Left lobe of liver (tissue), 2 donors: ENCODE measurements at places on chromosomes 16 and 17.

DNA sequence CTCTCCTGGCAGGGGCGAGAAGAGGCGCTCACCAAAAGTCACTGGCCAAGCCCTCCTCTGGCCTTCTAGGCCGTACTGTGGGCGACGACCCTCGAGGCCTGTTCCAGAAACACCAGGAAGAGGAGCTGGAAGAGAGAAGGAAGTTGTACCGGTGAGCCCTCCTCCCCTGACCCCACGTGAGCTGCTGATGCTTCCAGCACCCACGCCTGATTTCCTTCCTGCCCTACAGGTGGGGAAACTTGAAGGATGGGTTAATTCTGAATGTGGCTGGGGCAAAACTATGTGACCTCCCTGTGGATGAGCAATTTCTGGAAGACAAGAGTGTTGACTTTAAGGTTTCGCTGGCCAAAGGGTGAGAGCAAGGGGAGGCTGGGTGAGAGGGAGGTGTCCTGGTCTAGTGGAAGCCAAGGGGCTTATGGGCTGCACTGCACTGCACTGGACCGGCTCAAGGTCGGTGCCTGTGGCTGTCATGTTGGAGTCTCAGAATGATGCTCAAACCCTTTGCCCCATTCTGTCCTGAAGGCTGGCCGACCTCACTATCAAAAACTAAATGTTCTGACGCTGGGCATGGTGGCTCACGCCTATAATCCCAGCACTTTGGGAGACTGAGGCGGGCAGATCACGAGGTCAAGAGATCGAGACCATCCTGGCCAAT is 6.2 kb downstream of the C17orf100 start:
- DNase-seq = no peak

DNA sequence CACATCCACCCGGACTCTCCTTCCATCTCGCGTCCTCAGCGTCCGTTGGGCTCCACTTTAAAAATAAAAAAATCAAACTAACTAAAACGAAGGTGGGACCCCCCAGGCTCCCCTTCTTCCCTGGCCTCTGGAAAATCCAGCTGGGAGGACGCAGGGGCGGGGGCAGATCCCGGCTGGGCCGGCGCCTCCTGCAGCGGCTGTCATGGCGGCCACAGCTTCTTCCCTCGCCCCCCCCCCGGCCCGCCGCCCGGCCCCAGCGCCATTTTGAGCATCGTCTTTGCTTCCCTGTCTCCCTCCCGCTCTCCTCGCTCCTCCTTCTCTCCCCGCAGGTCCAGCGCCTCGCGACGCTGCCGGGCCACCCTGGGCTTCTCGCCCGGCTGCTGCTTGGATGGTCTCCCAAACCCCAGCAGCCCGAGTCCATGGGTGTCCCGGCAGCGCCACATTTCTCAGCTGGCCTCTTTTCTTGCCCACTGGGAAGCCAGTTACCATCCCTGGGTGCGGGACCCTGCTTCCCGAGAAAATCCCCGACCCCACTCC is 3.3 kb downstream of the HOXB2 start:
- no peak for DNase-seq

DNA sequence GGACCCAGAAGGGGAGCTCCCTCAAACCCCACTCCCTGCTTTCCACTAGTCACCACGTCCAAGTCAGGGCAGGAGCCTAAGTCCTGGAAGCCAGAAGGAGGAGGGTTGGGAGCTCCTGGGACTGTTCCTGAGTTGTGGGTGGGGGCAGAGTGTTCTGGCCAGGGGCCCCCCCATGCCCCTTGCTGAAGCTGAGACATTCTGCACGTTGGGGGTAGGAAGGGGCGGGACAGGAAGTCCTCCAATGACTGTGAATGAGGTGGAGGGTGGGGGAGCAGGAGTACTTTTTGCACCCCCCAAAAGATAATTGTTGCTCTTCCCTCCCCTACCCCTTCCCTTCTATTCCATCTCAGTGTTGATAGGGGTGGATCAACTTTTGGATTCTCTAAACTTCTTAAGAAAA is 21.4 kb upstream of the C17orf113 start:
- DNase-seq = no peak

GRCh38 chr17:60671482-60671881 is 6.2 kb upstream of the BCAS3 start:
- no peak for DNase-seq

GRCh38 chr17:39793301-39793872 is 55.6 kb downstream of the GRB7 start:
- no peak for DNase-seq

GRCh38 chr16:89119661-89120141 is 26.0 kb downstream of the ACSF3 start:
- DNase-seq = no peak

GRCh38 chr17:46942441-46943217 is 19.7 kb downstream of the GOSR2 start:
- peak; percentile 66 for DNase-seq

DNA sequence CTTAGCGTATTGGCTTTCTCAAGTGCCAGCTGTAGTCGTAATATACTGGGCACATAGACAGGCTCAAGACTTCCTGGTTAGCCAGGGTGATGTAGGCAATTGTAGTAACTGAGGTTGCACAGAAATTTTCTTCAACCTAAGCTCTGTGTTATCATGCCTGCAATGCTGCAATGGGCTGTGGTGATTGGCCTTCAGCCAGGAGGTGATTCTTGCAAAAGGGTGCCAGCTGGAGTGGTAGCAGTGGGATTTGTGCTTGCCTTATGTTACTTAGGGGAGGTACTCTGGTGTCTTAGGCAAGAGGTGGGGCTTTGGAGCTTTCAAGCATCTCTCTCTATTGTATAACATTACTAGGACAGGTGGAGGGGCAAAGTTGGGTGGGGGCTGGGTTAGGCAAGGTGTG is 495.1 kb downstream of the CDH11 start:
- no peak for DNase-seq

DNA sequence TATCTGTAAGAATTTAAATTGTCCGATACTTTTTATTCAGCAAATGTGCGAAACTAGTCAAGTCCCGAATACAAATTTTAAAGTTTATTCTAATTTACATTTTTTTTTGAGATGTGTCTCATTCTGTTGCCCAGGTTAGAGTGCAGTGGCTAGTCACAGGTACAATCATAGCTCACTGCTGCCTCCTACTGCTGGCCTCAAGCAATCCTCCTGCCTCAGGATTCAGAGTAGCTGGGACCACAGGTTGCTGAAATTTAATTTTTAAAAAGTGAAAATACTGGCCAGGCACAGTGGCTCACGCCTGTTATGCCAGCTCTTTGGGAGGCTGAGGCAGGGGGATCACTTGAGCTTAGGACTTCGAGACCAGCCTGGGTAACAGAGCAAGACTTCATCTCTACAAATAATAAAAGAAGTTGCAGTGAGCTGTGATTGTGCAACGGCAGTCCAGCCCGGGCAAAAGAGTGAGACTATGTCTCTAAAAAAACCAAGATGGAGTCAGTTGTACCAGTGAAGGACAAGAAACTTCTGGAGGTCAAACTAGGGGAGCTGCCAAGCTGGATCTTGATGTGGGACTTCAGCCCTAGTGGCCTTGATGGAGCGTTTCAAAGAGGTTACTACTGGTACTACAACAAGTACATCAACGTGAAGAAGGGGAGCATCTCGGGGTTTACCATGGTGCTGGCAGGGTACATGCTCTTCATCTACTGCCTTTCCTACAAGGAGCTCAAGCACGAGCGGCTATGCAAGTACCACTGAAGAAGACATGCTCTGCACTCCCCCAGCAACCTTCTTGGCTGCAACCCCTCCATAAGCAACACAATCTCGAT is 5.6 kb downstream of the POLG2 start:
- no peak for DNase-seq

GRCh38 chr17:77325577-77326075 is 184.9 kb downstream of the SEC14L1 start:
- peak; percentile 51 for DNase-seq

DNA sequence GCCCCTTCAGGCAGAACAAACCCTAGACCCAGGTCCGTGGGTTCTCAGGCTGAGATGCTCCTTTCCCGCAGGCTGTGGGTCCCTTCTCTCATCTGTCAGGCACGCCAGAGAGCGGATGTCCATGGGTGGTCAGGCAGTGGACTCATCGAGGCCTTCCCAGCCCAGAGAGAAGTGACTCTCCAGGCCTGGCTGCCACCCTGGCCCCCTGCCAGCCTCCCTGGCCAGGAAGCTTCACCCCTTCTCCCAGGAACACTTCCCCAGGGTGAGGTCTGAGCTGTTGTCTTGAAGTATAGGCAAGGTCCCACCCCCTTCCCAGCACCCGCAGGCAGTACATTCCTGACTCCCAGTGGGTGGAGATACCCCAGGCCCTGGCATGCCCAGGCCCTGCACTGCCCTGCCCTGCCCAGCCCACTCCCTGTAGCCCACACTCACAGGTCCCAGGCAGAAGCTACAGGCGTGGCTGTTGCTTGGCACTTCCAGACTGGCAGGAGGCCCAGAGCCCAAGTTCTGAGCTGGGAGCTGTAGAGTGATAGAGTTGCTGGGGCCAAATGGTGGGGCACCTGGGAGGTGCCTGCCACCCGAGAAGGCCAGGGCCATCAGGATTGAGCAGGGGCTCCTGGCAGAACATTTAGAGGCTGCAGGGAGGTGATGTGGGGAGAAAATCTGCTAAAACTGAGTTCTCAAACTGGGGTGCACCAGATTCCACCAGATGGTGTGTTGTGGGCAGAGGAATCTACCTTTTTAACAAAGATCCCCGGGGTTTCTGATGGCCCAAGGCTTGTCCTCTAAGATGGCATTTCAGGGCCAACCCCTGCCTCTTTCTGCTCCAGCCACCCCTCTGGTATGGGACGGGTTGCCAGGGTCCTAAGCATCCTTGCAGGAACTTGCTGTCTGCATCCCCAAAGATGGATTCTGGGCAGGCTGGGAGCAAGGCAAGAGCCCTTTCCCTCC is 6.7 kb downstream of the ITGA3 start:
- DNase-seq = no peak

DNA sequence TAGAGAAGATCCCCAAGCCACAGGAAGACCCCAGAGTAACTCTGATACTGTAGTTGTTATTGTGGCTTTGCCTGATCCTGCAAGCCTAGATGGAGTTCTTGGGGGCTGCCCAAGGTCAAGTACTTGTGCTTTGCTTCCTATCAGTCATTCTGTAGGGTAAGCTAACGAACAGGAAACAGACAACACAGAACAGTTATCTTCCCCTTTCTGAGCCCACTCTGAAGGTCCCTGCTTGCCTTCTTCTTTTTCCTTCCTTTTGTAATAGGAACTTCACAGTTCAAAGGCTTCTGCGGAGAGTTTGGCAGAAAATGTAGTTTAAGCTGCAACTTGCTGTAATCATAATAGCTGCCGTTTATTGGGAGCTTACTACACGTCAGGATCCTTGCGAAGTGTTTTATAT is 494.1 kb upstream of the ERCC4 start:
- no peak for DNase-seq

GRCh38 chr16:3494386-3494973 is 809 bp downstream of the C16orf90 start:
- no peak for DNase-seq
